ENCODE measurements at places on chromosomes 7 and 10. TPM values are rescaled to one million over a fixed set of nuclear protein-coding genes. Genes with fewer than 3 reads are reported as not detected.

DNA sequence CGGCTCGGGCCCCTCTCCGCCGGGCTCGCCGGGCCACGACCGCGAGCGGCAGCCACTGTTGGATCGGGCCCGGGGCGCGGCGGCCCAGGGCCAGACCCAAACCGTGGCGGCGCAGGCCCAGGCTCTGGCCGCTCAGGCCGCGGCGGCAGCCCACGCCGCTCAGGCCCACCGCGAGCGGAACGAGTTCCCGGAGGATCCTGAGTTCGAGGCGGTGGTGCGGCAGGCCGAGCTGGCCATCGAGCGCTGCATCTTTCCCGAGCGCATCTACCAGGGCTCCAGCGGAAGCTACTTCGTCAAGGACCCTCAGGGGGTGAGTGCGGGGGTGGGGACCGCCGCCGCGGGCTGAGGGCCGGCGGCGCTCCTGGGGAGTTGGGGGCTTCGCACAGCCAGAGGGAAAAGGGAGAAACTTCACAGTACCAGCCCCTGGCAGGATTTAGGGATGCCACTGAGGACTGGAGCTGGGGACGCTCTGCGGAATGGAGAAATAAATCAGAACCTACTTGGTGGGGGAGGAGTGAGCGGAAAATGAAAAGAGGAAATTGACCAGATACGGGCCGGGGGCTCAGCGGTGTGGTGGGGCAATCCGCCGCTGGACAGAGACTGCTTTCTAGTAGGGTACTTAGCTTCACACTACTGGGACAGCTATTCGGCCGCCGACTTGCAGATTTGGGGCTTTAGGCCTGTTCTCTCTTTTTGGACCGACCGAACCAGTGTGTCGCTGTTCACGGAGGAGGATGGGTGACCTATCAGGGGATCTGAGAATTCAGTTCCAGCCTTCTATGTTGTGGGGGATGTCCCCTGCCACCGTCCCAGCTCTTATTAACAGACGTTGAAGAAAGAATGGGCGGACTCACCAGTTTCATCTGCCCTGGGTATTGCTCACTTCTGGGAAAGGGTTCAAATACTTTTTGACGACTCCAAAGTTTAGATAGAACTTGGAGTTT, 669 bp downstream of the PI4K2A start:
- peaks cover 11% of the 10 kb centered on the region for H3K4me1 ChIP-seq
- peak overlapping the region; percentile 94 for H3K4me3 ChIP-seq
- peaks cover 7% of the 10 kb centered on the region for H3K36me3 ChIP-seq
- DNase-seq = peak; percentile 23

DNA sequence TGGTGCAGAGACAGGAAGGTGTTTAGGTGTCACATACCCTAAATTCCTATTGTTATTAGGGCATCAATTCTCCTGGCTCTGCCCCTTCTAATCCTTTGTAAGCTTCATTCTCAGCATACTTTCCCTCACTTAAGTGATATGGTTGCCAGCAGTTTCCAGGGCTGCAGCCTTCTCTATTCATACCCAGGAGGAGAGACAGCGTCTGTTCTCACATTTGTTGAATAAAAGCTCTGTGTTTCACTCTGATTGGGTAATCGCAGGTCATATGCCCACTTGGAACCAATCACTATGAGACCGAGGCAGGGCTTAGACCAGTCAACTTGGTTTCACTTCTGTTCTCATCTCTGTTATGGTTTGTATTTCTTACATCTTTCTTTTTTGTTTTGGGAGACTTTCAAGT, 109.6 kb upstream of the MTPN start:
- H3K36me3 ChIP-seq = no peaks in the 10 kb centered on the region
- H3K4me1 ChIP-seq = peaks cover 3% of the 10 kb centered on the region
- H3K27ac ChIP-seq = peak overlapping the region; percentile 20

DNA sequence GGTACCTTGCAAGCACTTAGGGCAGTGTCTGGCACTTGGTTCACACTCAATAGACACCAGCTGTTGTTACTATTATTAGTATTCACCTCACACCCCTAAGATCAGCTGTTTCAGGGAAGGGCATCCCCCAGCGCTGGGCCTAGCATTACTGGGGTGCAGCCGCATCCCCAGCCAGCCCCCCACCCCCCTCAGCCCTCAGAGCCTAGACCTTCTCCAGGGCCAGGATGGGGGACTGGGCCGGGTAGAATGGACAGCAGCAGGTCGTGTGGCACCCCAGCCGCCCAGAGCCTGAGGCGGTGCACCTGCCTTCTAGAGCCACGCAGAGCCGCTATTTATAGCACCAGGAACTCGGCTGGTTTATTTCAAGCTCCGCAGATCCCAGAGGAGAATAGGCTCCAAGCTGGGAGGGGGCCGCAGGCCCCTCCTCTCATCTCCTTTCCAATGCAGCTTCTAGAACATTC, 60.5 kb downstream of the GTF2IRD1 start:
- DNase-seq = no peak
- no peak overlapping the region for H3K4me3 ChIP-seq
- H3K36me3 ChIP-seq = peaks cover 15% of the 10 kb centered on the region
- H3K4me1 ChIP-seq = no peaks in the 10 kb centered on the region
- H3K27me3 ChIP-seq = no peaks in the 10 kb centered on the region

- DNase-seq = no peak
- no peaks in the 10 kb centered on the region for H3K27me3 ChIP-seq
- H3K4me3 ChIP-seq = no peak overlapping the region
- peaks cover 8% of the 10 kb centered on the region for H3K4me1 ChIP-seq
- no peaks in the 10 kb centered on the region for H3K36me3 ChIP-seq
Observed at GRCh38 chr7:24881623-24882022, 98.4 kb downstream of the OSBPL3 start.

DNA sequence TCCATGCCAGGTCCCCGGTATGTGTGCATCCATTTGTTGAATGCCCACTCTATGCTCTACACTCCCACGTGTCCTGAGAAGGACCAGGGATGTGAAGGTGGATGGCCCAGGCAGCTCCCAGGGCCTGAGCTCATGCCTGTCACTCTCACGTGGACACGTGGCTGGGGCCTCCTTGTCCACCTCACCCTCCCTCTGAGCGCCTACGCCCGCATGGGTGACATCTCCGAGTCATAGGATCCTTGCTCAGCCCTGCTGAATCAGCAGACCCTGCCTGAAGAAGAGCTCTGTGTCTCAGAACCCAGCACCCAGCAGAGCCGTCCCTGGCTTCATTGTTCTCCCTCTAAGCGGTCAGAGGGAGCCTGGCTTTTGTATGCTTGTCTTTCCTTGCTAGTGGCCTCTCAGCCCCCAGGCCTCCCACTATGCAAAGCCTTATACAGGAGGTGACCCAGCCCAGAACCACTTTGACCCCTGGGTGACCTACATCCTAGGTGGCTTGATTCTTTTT, 107.9 kb upstream of the PPIF start:
- peaks cover 8% of the 10 kb centered on the region for H3K36me3 ChIP-seq
- H3K4me3 ChIP-seq = no peak overlapping the region
- H3K4me1 ChIP-seq = peaks cover 37% of the 10 kb centered on the region
- peak overlapping the region; percentile 74 for H3K27ac ChIP-seq
- DNase-seq = no peak

DNA sequence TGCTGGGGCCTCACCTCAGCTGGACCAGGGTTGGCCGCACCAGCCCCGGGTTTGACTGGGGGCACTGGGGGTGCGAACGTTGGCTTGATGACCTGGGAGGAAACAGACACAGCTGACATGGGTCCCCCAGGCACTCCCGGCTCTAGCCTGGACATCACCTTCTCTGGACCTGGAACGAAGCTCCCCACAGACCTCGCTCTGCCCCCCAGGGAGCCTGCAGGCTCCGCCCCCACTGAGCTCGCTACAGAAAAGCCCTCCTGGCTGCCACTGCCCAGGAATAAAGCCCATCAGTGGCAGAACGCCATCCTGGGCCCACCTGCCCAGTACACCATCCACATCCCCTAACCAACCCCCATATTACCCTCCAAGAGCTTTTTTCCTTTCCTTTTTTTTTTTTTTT, 13.0 kb downstream of the ADAM8 start:
- H3K27me3 ChIP-seq = peaks cover 19% of the 10 kb centered on the region
- H3K4me1 ChIP-seq = peaks cover 3% of the 10 kb centered on the region
- H3K36me3 ChIP-seq = no peaks in the 10 kb centered on the region
- H3K4me3 ChIP-seq = no peak overlapping the region

DNA sequence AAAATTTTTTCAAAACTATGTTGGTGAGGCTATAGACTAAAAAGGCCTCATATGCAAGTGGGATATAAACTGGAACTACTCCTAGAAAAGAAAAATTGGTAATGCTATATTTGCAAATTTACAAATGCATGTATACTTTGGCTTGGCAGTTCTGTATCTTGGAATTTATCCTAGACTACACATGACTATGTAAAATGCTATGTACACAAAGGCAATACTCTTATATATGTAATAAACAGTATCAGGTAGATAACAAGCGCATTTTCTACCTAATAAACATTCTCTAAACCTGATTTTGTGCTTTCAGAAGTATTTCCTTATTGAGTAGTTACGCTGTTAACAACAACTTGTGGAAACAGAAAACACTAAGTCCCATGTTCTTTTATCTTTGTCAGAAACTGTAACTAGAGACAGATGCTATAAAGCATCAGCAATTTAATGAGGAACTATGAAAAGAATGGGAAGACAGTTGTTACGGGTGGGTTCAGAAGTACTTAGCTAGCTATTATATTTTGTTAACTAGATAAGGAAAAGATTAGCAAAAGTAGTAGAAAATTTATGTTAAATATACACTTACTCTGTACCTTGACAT, 107.8 kb downstream of the ARHGAP12 start:
- H3K36me3 ChIP-seq = peaks cover 9% of the 10 kb centered on the region
- H3K4me3 ChIP-seq = no peak overlapping the region
- peaks cover 9% of the 10 kb centered on the region for H3K4me1 ChIP-seq
- no peaks in the 10 kb centered on the region for H3K27me3 ChIP-seq
- no peak overlapping the region for H3K27ac ChIP-seq
- DNase-seq = no peak

GRCh38 chr7:65475040-65475726, 101.5 kb downstream of the ZNF92 start:
- peaks cover 13% of the 10 kb centered on the region for H3K27me3 ChIP-seq
- H3K4me3 ChIP-seq = no peak overlapping the region
- H3K4me1 ChIP-seq = no peaks in the 10 kb centered on the region
- no peaks in the 10 kb centered on the region for H3K36me3 ChIP-seq
- DNase-seq = no peak

DNA sequence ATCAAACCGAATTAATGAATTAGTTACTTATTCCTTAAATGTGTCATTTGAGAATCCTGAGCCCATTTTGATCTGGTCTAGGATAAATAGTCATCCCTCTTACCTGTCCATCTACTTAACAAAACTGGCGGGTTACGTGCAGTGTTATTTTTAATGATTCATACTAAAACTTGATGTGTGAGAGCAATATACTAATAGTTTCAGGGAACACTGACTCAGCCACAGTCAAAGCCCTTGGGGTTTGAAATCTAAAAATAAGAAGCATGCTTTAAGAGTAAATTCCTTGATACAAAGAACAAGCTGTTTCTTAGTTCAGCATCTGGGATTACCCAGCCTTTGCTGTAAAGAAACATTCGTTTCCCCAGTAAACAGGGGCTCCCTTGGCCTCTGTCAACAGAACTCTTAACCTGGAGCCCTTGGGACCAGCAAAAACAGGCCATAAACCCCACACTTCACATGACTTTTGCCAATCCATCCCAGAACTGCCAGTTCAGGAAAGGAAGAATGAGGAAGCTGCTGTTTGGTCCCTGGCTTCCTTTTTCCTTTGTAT, 370.6 kb upstream of the IGFBP3 start:
- no peaks in the 10 kb centered on the region for H3K27me3 ChIP-seq
- DNase-seq = no peak
- peaks cover 24% of the 10 kb centered on the region for H3K4me1 ChIP-seq
- peak overlapping the region; percentile 64 for H3K27ac ChIP-seq
- no peak overlapping the region for H3K4me3 ChIP-seq

DNA sequence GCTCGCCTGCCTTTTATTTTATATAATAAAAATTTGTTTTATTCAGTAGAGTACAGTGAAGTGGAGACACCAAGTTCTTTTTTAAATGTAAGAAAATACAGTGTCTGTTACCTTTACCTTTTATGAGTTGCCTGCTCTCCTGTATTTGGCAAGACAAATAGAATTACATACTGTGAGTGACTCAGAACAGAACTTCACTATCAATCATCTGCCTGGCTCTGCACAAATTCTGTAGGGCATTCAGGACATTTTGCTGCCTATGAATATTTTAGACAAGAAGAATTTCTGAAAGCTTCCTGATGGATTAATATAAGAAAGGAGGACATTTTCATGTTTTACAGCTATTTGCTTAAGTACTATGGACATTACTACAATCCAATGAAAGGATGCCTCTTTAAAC, 135.4 kb upstream of the PHF14 start:
- no peaks in the 10 kb centered on the region for H3K27me3 ChIP-seq
- no peak overlapping the region for H3K4me3 ChIP-seq
- peaks cover 5% of the 10 kb centered on the region for H3K4me1 ChIP-seq
- H3K36me3 ChIP-seq = no peaks in the 10 kb centered on the region
- no peak overlapping the region for H3K27ac ChIP-seq
- DNase-seq = no peak

- H3K4me3 ChIP-seq = no peak overlapping the region
- H3K4me1 ChIP-seq = no peaks in the 10 kb centered on the region
- peaks cover 13% of the 10 kb centered on the region for H3K36me3 ChIP-seq
- no peak overlapping the region for H3K27ac ChIP-seq
- no peak for DNase-seq
Observed at GRCh38 chr7:94615666-94616065, 40.3 kb downstream of the SGCE start.

- H3K27ac ChIP-seq = no peak overlapping the region
- no peaks in the 10 kb centered on the region for H3K36me3 ChIP-seq
- peaks cover 5% of the 10 kb centered on the region for H3K27me3 ChIP-seq
- H3K4me1 ChIP-seq = no peaks in the 10 kb centered on the region
Observed at GRCh38 chr10:4215963-4216575, 431.1 kb upstream of the KLF6 start.

GRCh38 chr10:86333826-86334487, 32.6 kb downstream of the GRID1 start:
- DNase-seq = no peak
- H3K27me3 ChIP-seq = peaks cover 11% of the 10 kb centered on the region
- H3K4me1 ChIP-seq = no peaks in the 10 kb centered on the region
- no peak overlapping the region for H3K4me3 ChIP-seq

DNA sequence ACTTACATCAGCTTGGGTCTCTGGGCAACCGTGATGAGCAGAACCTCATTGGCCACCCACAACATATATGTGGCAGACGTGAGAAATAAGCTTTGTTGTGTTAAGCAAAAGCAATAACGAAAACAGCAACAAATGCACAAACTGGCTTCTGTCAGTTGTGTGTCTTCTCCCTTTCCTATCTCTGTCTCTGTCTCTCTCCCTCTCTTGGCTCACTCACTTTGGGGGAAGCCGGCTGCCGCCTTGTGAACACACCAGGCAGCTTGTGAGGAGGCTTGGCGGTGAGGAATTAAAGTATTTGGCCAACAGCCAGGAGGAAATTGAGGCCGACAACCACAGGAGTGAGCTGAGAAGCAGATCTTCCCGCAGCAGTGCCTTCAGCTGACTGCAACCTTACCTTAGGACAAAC, 21.9 kb upstream of the CDCA7L start:
- no peak overlapping the region for H3K4me3 ChIP-seq
- no peak overlapping the region for H3K27ac ChIP-seq
- no peaks in the 10 kb centered on the region for H3K36me3 ChIP-seq
- no peak for DNase-seq

Gene C10orf143
- 3.6 TPM for total RNA-seq

Gene ZNF277
- 24.3 TPM for total RNA-seq

Gene SPACDR
- 0.67 TPM for total RNA-seq

Gene ENKUR
- 0.46 TPM for total RNA-seq

Gene SPDYE3
- not detected for total RNA-seq

Data from progenitor cell of endocrine pancreas (in vitro differentiated cells).